ENCODE measurements at places on chromosomes 1 and 21. TPM values are rescaled to one million over a fixed set of nuclear protein-coding genes. Genes with fewer than 3 reads are reported as not detected.
A peak's percentile ranks its signal among the peaks of the same experiment; 100 is the strongest.

SEMA4A gene
- 16.9 TPM for total RNA-seq

GRCh38 chr1:160907976-160908375 is 23.0 kb upstream of the ITLN1 start:
- no peak for DNase-seq

- no peak for DNase-seq
Observed at GRCh38 chr1:94079080-94079940, 41.6 kb downstream of the ABCA4 start.

- DNase-seq, result peak; percentile 39
Observed at GRCh38 chr1:183580281-183580682, 10.0 kb downstream of the NCF2 start.

DNA sequence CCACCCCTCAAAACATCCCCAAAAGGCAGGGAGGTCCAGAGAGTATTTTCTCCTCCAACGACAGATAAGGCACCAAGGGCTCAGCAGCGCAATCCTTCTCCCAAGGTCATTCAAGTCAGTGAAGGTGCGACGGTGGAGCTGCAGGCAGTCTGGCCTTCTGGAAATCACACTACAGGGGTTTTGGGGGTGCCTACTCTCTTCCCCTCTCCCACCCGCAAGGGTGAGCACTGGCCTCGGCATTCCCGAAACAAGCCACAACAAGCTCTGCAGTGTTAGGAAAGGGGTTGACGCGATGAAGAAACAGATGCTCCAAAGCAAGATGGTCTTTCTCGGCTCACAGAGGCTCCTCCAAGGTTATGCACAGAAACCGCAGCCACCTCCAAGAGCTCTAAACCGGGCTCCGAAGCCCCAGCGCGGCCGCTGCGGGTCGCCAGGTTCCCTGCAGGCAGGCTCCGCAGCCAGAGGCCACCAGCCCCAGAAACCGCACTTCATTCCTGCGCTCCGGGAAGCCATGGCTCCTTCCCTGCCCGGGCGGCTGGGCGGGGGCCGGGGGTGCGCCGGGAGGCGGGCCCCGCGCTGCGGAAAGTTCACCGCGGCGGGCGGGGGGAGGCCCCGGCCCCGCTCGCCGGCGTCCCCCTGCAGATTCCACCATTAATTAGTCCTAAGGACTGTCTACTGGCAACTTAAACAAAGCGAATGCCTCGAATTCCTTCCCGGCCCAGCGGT is 1.1 kb downstream of the LUZP1 start:
- peak; percentile 82 for DNase-seq

GRCh38 chr1:47511825-47512224 is 74.0 kb downstream of the FOXD2 start:
- DNase-seq, result no peak

DNA sequence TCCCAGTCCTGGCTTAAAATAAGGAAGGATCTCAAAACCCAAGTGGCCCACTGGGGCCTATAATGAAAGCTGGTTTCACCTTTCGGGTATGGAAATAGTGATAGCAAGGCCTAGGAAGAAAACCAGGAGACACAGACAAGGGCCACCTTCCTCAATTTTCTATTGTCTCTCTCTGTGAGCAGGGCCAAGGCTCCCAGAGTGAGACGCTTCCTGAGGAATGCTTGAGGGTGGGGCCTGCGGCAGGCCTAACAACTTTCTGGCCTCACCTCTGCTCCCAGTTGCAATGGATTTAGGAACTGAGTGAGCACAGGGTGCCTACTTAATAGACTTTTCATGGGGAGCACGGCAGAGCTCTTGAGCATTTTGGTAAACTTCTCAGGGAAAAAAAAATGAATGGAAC is 300.9 kb downstream of the ASTN1 start:
- no peak for DNase-seq

DNA sequence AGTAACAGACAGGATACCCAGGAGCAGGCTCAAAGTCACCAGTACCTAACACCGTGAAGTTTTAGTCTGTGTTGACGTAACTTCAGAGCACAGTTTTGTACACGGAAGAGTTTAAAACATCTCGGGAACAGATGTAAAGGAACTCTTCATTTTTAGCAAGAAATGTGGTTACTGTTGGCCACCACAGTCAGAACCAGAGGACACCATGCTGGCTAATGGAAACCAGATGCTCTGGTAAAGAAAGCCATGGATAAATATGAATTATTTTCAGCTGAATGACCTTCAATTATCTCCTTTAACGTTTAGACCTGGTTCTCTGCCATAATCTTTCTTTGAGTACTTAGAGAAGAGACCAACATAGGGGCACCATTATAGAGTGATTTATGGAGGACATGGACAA is 115.9 kb downstream of the NTMT2 start:
- DNase-seq, result no peak

- DNase-seq, result no peak
Observed at GRCh38 chr1:237760951-237761350, 129.8 kb downstream of the ZP4 start.

DNA sequence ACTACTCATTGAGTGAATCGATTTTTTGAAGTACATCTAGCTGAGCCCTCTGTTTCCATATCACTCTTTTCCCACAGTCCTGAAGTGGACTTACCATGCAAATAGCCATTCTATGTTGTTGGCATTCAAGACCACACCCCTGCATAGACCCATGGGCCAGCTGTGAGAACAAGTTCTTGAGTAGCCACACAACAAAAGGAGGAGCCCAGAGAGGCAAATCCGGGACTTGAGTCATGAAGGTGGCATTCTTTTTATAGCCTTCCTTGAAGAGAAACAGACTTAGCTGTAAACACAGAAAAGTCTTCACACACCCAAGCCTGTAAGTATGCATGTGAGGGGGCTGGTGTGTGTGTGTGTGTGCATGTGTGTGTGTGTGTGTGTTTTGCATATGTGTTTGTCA is 13.8 kb upstream of the SPRR5 start:
- peak; percentile 62 for DNase-seq

KRTAP10-7 gene
- not detected for total RNA-seq

- no peak for DNase-seq
Observed at GRCh38 chr1:180165509-180166435, 11.1 kb downstream of the QSOX1 start.

TENT5C gene
- total RNA-seq, result 1.2 TPM

DNA sequence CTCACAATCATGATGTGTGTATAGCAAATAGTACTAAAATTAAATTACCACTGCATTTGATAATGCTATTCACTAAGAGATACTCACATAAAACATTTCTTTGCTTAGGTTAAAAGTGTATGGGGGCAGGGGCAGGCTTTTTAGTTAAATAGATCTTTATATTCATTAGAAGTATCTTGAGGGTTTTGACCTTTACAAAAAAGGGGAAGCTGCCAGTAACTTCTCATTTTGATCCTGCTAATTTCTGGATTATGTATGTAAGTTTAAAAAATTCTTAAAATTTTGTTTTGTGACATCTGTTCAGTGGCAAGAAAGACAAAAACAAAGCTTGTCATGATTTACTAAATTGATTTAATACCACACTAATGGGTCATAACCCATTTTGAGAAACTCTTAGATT is 45.8 kb upstream of the S1PR1 start:
- no peak for DNase-seq

- DNase-seq, result peak; percentile 79
Observed at GRCh38 chr1:209387969-209388329, 195.6 kb upstream of the CAMK1G start.

- no peak for DNase-seq
Observed at GRCh38 chr1:110337704-110338308, 1.4 kb upstream of the RBM15 start.

UROD gene
- total RNA-seq, result 122 TPM

DNA sequence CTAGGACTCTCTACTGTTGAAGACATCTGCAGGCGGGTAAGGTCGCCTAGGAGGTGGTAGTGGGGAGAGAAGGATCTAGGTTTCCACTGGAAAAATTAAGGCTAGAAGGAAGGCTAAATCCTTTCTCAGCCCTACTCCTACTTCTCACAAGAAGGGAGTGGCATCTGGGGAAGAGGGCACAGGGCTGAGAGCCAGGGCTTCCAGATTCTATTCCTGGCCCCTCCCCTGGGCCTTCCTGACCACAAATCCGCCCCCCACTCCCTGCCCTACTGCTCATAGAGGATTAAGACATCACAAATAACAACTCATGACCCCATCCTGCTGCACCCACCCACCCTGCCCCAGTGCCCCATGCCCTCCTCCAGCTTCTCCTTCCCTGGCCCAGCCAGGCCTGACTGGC is 2.5 kb downstream of the PHLDA3 start:
- DNase-seq, result peak; percentile 76

- DNase-seq, result no peak
Observed at GRCh38 chr21:42921927-42922326, 3.5 kb downstream of the ERVH48-1 start.

DNA sequence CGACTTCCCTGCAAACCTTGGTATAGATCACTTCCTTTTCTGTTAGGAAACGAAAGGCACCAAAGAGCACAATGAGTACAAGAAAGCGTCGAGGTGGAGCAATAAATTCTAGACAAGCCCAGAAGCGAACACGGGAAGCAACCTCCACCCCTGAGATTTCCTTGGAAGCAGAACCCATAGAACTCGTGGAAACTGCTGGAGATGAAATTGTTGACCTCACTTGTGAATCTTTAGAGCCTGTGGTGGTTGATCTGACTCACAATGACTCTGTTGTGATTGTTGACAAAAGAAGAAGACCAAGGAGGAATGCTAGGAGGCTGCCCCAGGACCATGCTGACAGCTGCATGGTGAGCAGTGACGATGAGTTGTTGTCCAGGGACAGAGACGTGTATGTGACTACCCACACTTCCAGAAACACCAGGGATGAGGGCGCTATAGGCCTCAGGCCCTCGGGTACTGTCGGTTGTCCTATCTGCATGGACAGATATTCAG is 18.5 kb downstream of the FAM89A start:
- DNase-seq, result no peak

- DNase-seq, result no peak
Observed at GRCh38 chr1:39788758-39789570, at the start of gene BMP8B. Gene BMP8B (minus strand): TSS chr1:39788865. CDS start chr1:39788485, 380 bp downstream.

GRCh38 chr1:14486401-14487201 is 111.9 kb upstream of the KAZN start:
- DNase-seq, result no peak

GRCh38 chr1:112712701-112713128 is 2.4 kb downstream of the PPM1J start:
- no peak for DNase-seq

ZBTB17 gene
- total RNA-seq, result 33.7 TPM

GRCh38 chr1:53669621-53670191 is 69.3 kb downstream of the GLIS1 start:
- no peak for DNase-seq

DNA sequence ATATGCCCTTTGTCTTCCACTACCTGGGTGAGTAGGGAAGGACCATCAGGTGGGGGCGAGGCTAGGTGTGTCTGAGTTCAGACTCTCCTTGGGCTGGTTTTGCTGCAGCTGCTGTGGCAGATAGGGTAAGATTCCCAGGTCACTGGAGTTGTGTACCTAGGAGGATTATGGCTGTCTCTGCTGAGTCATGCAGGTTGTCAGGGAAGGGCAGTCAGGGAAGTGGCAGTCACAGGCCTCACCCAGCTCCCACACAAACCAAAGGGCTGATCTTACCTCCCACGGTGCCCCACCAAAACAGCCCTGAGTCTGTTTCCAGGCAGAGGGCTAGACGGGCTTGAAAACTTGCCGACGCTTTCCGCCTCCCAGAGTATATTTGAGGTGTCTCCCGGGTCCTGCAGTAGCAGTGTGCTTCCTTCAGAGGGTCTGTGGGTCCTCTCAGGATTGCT is 201.6 kb upstream of the PLXNA2 start:
- peak; percentile 23 for DNase-seq

LRRN2 gene
- total RNA-seq, result not detected

FCGR3A gene
- not detected for total RNA-seq

DNA sequence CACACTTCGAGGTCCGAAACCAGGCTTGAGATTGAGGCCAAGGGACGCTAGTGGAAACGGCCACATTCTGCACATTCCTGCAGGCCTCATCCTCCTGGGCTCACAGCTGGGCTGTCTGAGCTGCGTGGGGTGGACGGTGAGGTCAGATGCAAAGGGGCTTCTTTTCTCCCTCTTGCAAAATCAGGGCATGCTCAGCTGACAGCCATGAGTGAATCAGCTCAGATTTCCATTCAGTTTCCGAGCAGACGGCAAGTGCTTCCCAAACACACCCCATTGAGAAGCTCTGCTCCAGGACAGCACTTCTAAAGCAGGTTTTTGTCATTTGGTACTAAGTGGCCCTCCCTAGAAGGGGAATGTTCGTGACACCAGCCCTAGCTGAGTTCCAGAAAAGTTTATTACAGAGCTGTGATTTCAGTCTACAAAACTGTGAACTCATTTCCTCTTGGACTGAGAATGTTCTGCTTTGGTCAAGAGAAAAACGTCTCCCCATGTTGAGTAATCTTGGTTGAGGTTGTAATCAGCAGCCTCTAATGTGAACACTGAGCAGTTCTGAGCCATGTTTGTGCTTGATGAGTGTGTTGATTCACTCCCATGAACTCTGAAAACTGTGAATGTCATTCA is 10.0 kb downstream of the PDPN start:
- DNase-seq, result peak; percentile 97

DNA sequence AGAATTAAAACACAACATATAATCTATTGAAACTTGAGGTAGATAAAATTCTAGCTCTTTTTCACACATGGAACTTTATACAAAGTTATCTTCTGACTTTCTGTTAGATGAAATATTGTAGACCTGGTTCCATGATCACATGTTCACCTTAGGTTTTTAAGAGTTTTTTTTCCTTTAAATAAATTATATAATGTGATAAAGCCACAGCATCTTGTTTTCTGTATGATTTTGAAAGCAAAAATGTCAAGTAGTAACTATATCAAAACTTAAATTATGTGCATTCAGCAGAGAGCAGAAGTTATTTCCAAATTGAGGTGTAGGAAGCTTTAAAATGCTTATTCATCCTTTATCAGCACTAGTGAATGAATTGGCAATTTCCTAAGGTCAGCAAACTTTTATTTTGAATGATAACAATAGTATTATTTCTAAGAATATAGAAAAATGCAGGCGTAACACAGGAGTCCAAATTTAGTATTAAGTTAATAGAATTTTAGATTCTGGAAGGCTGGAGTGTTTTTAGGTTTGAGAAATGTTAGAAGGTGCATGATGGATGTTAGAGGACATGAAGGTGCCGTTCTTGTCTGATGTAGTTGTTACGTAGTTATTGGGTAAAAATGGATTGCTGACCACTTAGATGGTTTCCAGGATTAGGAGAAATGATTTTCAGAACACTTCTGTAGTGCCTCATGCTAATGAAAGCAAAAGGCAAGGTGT is 17.5 kb downstream of the BACH1 start:
- DNase-seq, result no peak

ADAM30 gene
- not detected for total RNA-seq

DNA sequence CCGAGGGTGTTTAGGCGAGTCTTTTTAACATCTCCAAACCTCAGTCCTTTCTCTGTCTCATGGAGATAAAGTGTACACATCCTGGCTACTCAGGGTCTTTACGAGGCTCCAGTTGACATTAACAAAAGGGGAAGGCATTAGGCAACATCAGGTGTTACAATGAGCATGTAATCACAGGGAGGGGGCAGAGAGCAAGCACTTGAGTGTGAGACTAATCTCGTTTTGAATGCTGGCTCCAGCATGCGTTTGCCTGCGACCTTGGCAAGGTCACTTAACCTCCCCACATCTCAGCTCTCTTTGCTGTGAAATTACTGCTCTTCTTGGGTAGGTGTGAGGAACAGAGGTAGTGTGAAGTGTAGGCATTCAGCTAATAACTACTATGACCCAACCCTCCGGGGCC is 3.1 kb downstream of the TNNT2 start:
- DNase-seq, result no peak

NCF2 gene
- total RNA-seq, result 96.4 TPM
